ENCODE measurements at places on chromosomes 11 and 22. TPM values are rescaled to one million over a fixed set of nuclear protein-coding genes. Genes with fewer than 3 reads are reported as not detected.

The RIMBP3B gene
- polyA plus RNA-seq = 0.14 TPM

The KRTAP5-2 gene
- not detected for polyA plus RNA-seq

The PC gene
- 12.1 TPM for polyA plus RNA-seq

The FAM180B gene
- not detected for polyA plus RNA-seq

The SMIM35 gene
- not detected for polyA plus RNA-seq
